ENCODE measurements at places on chromosomes 2 and 18.
A peak's percentile ranks its signal among the peaks of the same experiment; 100 is the strongest.

- no peak for DNase-seq
Observed at GRCh38 chr18:27400001-27400400, 214.9 kb upstream of the CHST9 start.

DNA sequence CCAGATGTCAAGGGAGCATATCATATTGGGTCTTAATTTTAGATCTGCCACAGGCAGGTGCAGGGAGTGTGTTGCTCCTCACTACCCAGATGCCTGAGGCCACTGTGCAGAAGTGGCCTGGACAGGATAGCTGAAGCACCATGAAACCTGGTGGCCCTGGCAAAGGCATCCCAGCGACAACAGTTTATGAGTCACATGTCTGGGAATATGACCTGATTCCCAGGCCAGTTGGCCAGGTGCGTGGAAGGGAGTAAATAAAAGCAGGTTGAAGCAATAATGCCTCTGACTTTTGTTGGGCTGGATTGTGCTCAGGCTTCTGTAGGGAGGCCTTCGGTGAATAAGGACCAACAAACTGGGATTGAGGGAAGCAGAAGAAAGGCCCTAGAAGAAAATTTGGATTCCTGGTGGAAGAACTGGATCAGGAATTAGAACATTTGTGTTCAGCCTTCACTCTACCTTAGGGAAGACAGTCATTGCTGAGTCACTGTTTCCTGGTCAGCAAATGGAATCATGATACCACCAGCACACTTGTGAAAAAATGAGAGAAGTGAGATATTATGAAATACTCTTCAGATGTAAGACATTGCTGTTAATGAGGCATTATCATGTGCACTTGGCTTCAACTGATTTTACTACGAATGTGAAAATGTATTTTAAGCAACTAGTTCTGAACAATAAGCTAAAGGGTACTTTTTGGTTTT, 78.4 kb upstream of the ZNF516 start:
- DNase-seq = no peak

DNA sequence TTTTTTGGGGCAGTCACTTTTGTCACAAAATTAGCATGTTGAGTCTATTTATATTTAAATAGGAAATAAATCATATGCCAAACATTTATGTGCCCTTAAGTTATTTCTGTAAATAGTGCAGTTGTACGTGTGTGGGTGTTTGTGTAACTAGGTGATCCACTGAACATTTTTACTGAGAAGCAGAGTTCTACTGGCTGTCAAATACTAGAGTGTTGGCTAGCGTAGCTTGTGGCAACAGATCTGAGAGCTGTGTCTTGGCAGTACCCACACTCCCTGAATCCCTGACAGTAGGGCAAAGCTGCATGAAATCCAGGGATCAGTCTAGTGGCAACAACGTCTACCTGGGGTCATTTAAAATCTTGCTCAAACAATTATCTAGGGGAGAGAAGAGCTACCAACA, 273.1 kb upstream of the SLC8A1 start:
- DNase-seq = no peak

GRCh38 chr2:11795590-11795989, 49.2 kb downstream of the LPIN1 start:
- DNase-seq = no peak

DNA sequence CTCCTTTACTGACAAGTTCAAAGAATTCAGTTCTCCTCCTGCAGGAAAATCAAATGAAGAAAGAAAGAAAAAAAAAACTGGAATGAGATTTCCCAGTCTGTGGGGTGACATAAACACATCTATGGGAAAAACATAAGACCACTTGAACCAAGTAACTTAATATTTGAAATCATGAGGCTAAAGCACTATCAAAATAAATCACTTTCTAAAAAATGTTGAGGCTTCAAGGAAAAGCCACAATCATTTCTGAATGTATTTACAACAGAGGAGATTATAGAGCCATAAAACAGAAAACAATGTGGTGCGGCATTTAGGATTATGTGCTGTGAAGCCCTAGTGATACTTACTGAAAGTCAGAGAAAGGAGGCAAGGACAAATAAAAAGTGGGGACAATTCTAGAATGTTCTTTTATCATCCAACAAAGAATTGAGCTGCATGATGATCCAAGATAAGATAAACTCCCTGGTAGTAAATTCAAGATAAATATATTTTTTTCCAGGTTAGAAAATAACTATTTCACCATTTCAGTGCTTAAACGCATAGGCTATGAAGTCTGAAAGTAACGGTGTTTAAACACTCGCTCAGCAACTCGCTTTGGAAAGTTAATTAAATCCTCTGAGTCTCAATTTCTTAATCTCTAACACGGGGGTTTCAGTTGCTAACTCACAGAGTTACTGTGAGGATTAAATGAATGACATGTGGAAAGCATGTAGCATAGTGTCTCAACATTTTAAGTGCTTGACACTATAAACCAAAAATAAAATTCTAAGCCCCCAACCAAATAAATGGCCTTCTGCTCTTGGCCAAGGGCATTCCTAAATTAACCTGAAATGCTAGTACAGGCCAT, 288.5 kb downstream of the AGPS start:
- no peak for DNase-seq

DNA sequence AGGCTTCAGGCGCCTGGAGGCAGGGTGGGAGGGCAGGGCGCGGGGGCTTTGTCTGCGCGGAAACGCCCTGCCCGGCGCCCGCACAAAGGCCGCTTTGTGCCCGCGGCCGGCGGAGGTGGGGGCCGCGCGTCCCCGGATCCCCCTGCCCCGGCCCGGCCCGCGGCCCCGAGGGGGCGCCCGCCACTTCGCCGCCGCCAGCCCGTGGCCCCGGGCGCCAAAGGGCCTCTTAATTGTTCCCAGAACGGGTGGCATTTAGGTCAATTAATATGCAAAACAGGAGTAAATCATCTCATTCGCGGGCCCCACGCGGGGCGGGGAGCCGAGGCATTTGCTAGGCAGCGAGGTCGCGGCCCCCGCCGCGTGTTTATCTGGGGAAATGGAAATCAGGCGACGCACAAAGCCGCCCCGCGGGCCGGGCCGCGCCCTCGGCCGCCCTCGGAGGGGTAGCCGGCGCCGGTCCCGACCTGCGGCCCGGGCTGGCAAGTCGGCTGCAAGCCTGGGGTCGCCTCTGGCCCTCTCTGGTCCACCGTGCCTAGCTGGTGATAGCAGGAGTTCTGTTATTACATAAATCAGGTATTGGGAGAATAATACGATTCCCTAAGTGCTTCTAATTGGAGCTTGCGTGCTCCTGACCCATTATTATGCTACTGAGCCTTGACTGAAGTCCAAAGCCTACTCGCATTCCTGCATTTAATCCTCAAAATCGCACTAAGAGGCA, 148.2 kb upstream of the GLI2 start:
- no peak for DNase-seq

- DNase-seq = peak; percentile 15
Observed at GRCh38 chr2:134181219-134181618, 72.7 kb upstream of the MGAT5 start.

GRCh38 chr2:241094172-241094571, 7.9 kb downstream of the MTERF4 start:
- no peak for DNase-seq

GRCh38 chr18:54100920-54101470, 123.5 kb downstream of the MBD2 start:
- no peak for DNase-seq

DNA sequence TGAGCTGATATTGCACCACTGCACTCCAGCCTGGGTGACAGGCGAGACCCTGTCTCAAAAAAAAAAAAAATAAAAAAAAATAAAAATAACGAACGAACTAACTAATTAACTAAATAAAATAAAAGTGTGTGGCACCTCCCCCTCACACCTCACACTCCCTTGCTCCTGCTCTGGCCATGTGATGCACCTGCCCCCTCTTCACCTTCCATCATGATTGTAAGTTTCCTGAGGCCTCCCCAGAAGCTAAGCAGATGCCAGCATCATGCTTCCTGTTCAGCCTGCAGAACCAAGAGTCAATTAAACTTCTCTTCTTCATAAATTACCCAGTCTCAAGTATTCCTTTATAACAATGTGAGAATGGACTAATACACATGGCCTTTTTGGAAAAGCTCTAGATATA, 232.1 kb downstream of the TGIF1 start:
- DNase-seq = no peak

DNA sequence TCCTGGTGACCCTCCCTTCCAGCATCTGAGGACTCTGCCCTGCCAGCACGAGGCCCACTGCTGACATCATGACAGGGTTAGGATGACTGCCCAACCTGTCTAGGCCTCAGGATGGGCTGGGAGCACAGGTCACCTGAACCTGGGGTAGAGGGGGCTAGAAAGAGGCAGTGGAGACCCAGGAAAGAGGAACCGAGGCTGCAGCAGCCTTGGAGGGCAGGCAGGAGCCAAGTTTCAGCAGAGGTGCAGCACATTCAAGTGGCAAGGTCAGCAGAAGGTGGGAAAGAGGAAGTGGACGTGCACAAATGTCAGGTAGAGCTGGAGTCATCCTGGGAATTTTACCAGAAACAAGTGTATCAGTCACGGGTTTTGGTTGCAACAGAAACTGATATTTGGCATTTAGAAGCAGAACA, 13.6 kb upstream of the RAB10 start:
- DNase-seq = no peak

DNA sequence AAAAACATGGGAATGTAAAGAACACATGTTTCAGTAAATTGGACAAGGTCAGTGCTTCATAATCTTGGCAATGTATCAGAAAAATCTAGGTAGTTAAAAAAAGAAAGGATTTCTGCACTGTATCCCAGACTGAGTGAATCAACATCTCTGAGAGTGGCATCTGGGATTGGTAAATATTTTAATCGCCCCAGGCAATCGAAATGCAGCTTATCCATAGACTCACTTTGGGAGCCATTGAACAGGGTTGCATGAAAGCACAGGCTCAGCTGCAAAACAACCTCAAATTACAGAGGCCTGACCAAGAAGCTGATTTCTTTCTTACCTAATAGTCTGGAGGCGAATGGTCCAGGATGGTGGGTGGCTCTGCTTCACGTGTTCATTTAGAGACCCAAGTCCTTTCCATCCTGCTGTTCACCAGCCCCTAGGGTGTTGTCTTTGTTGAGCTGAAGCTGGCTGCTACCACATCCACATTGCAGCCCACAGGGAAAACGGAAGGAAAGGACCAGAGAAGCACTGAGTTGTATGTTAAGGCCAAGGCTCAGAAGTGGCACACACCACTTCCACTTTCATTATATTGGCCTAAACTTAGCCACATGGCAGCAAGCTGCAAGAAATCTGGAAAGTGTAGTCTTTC, 59.0 kb downstream of the MOGAT1 start:
- DNase-seq = no peak

- DNase-seq = peak; percentile 77
Observed at GRCh38 chr2:148926981-148927401, 52.0 kb downstream of the KIF5C start.

GRCh38 chr18:61741881-61742454, 150.8 kb downstream of the RNF152 start:
- DNase-seq = no peak

- DNase-seq = no peak
Observed at GRCh38 chr2:191678437-191679100, 633 bp downstream of the NABP1 start.

DNA sequence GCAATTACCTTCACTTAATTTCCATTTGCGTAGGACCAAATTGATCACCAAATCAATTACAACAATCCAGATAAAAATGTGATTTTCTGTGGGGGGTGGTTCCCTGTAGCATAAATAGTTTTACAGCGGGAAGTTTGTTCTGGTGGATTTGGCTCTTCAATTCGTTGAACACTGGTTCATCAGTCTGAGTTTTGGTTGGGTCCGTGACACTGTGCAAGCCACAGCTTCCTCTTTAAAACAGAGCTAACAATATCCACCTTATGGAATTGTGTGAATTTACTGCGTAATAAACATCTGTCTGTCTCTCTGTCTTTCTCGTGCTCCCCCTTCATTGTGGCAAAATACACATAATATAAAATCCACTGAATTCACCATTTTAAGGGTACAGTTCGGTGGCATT, 310.8 kb downstream of the TGIF1 start:
- DNase-seq = no peak

DNA sequence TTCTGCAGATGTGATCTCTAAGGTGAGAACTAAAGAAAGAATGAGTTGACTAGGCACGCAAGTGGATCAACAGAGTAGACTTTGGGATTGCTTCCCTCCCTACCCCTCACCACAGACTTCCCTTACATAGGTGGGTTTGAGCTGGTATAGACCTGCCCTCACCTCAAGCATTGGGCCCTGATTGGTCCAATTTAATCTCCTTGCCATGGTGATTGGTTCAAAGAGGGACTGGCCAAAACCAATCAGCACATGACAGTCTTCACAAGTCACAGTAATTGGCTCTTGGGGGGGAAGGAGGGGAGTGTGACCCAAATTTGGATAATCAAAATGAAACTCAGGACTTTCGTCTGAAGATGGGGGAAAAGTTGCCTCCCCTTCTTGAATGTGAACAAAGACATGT, 36.6 kb upstream of the LNPK start:
- no peak for DNase-seq

GRCh38 chr18:76823587-76824011, 1.2 kb downstream of the ZNF236 start:
- no peak for DNase-seq

- no peak for DNase-seq
Observed at GRCh38 chr18:59631583-59632181, 65.5 kb downstream of the CCBE1 start.

GRCh38 chr2:47283659-47284058, 119.3 kb upstream of the MSH2 start:
- DNase-seq = no peak

DNA sequence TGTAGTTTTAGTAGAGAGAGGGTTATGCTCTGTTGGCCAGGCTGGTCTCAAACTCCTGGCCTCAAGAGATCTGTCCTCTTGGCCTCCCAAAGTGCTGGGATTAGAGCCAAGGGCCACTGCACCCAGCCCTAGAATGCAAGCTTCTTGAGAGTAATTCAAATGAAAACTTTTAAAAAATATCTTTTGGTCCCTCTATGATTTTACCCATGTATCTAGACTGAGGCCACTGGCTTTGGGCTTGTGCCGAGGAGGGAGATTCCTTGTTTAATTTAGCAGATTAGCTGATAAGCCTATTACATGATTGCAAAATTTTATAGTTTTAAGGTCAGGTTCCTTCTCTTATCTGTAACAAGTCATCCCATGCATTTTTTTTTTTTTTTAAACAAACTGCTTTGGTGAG, 59.5 kb upstream of the CCDC195 start:
- DNase-seq = no peak

DNA sequence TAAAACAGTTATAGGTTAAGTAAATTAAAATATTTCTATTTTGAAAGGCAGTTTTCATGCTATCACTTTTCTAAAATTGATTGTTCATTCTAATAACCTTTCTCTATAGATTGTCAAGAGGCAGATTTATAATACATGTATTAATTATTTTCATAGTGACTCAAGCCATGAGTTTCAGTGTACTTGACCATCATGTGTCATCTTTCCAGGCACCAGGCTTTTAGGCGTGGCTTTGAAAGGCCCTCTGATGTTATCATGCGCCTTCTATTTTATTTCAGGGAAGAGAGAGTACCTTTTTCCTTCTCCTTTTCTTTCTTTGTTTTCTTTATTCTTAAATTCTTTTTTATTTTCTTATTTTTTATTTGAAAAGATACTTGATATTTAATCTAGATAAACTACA, 128.3 kb upstream of the ETAA1 start:
- DNase-seq = no peak
